Neuronal stem cell (in vitro differentiated cells): ENCODE measurements at places on chromosomes 3 and 15.

DNA sequence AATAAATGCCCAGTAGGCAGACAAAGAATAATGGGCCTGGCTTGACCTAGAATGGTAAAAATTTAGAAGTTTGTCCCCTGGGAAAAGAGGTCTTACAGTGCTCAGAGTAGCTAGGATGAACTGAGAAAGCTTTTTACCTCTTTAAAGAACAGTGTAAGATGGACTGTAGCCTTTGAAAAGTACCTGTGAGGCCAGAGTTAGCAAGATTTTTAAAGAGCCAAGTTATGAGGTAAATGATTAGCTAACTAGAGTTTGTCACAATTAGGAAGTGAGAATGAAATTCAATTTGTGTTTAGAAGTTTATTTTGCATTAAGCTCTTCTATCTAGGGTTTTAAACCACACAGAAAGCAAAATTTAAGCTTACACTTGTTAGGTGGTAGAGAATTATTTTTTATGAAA, 480.9 kb downstream of the ZIC1 start:
- no peaks in the 10 kb centered on the region for H3K36me3 ChIP-seq
- no peaks in the 10 kb centered on the region for H3K27me3 ChIP-seq
- H3K4me1 ChIP-seq = no peaks in the 10 kb centered on the region
- H3K27ac ChIP-seq = no peak overlapping the region
- H3K4me3 ChIP-seq = no peak overlapping the region
- DNase-seq = no peak

- DNase-seq = no peak
- no peaks in the 10 kb centered on the region for H3K27me3 ChIP-seq
- H3K27ac ChIP-seq = no peak overlapping the region
- H3K4me3 ChIP-seq = no peak overlapping the region
Measured at GRCh38 chr3:78871048-78871447, 896.8 kb downstream of the ROBO1 start.

- no peaks in the 10 kb centered on the region for H3K36me3 ChIP-seq
- H3K4me3 ChIP-seq = no peak overlapping the region
- DNase-seq = no peak
- no peaks in the 10 kb centered on the region for H3K4me1 ChIP-seq
Measured at GRCh38 chr3:169390741-169391305, 272.7 kb downstream of the MECOM start.

DNA sequence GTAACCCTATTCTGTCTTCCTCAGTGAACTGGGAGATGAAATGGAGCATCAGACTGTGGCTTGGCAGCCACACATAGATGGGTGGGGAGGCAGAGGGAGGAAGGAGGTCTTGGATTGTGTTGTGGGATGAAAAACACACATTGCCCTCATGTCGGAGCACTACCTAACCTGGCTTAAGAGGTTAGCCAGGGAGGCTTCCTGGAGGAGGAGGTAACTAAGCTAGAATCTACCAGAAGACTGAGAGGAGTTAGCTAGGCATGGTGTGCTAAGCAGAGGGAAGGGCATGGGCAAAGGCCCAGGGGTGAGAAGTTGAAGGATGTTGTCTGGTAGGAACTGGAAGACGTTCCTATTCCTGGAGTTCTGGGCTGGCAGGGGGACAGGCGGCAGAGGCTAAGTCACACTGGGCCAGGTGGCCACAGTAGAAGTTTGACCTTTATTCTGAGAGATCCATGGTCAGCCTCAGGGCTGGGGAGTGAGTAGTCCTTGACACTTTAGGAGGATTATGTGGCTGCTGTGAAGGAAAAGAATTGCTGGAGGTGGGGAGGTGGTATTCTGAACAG, 7.7 kb upstream of the PRKCD start:
- no peaks in the 10 kb centered on the region for H3K36me3 ChIP-seq
- no peak overlapping the region for H3K4me3 ChIP-seq

- no peak for DNase-seq
- H3K4me3 ChIP-seq = no peak overlapping the region
- no peak overlapping the region for H3K27ac ChIP-seq
- peaks cover 3% of the 10 kb centered on the region for H3K4me1 ChIP-seq
- H3K36me3 ChIP-seq = no peaks in the 10 kb centered on the region
- H3K27me3 ChIP-seq = no peaks in the 10 kb centered on the region
Measured at GRCh38 chr3:69271098-69271497, 114.8 kb downstream of the FRMD4B start.

DNA sequence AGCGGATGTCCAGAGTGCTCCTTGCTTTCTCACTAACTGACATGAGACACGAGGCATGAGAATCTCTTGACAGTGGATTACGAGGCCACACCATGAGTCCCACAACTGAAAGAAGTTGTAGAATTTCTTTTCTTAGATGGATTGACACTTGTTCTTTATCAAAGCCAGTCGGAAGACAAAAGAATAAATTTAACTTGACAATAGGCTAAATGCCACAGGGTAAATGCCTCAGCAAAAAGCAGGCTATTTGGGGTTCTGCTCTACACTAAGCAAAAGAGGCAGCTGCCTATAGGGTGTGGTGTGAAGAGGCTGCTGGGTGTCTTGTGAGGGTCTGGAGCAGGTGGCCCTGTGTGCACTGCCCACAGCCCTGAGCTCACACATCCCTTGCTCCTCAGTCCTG, 135.1 kb upstream of the SEMA6D start:
- no peaks in the 10 kb centered on the region for H3K4me1 ChIP-seq
- no peaks in the 10 kb centered on the region for H3K36me3 ChIP-seq
- no peak overlapping the region for H3K4me3 ChIP-seq
- no peaks in the 10 kb centered on the region for H3K27me3 ChIP-seq
- H3K27ac ChIP-seq = no peak overlapping the region
- no peak for DNase-seq

DNA sequence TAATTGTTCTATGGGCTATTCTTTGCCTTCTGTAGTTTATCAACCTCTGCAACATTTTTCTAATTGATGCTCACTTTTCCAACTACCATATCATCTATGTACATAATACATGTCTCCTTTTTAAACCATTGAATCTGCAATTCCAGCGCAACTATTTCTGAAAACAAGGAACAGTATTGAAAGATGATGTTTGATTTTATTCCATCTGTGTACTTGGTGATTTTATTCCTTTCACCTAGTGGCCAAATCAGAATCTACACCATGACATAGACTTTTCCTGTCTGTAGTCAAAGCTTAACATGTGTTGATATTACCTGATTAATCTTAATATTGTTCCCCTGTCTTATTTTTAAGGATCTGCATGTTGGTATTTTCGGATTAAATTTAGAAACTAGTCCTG, 13.0 kb downstream of the NKTR start:
- H3K4me1 ChIP-seq = no peaks in the 10 kb centered on the region
- peaks cover 2% of the 10 kb centered on the region for H3K36me3 ChIP-seq
- H3K27me3 ChIP-seq = no peaks in the 10 kb centered on the region
- DNase-seq = no peak
- H3K27ac ChIP-seq = no peak overlapping the region

GRCh38 chr15:100690032-100690794, 87.8 kb downstream of the ASB7 start:
- H3K27ac ChIP-seq = no peak overlapping the region
- DNase-seq = no peak
- H3K4me1 ChIP-seq = no peaks in the 10 kb centered on the region
- H3K27me3 ChIP-seq = no peaks in the 10 kb centered on the region

DNA sequence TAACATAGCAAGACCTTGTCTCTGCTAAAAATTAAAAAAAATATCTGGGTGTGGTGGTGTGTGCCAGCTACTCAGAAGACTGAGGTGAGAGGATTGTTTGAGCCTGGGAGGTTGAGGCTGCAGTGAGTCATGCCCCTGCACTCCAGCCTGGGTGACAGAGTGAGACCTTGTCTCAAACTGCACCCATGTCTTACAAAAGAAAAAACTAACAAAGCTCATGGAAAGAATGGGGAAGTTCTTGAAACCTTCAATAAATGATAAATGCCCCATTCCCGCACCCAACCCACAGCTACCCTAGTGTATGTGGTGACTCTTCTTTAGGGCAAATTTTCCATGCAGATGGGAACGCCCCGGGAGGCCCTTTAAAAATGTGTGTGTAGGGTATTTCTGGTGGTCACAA, 28.3 kb downstream of the RPLP1 start:
- no peaks in the 10 kb centered on the region for H3K4me1 ChIP-seq
- H3K4me3 ChIP-seq = no peak overlapping the region
- DNase-seq = no peak
- no peak overlapping the region for H3K27ac ChIP-seq
- peaks cover 1% of the 10 kb centered on the region for H3K36me3 ChIP-seq

DNA sequence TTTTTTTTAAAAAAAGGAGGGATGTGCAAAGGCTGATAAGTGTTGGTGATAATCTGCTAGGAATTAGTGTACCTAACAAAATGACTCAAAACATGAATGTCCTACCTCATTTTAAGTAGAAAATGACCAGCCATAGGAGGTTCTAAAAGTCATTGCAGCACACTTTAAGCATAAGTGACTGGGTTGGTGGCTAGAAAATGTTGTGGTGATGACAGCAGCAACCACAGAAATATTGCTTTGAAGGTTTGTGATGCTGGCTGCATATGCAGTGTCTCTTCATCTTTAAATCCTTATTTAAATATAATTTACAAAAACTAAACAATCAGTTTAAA, 55.2 kb downstream of the CMSS1 start:
- peaks cover 5% of the 10 kb centered on the region for H3K4me1 ChIP-seq
- H3K27me3 ChIP-seq = no peaks in the 10 kb centered on the region
- H3K4me3 ChIP-seq = no peak overlapping the region
- no peak for DNase-seq
- no peak overlapping the region for H3K27ac ChIP-seq

DNA sequence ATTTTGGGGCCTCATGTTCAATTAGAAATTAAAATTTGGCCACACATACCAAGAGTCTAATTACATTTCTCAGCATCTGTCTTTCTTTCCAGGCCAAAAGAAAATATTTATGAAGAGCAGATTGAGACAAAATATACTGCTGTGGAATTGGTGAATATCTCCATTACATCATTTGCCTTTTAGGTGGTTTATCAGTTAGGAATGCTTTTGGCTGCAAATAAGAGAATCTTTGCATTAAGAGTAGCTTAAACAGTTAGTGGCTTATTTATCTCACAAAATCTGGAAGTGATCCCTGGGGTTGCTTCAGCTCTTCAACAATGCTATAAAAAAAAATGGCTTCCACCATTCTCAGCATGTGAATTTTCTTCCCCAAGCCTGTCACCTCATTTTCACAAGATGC, 308.7 kb downstream of the MAGI1 start:
- H3K36me3 ChIP-seq = no peaks in the 10 kb centered on the region
- no peak overlapping the region for H3K27ac ChIP-seq
- peaks cover 9% of the 10 kb centered on the region for H3K4me1 ChIP-seq
- H3K27me3 ChIP-seq = no peaks in the 10 kb centered on the region
- no peak for DNase-seq
- H3K4me3 ChIP-seq = no peak overlapping the region

DNA sequence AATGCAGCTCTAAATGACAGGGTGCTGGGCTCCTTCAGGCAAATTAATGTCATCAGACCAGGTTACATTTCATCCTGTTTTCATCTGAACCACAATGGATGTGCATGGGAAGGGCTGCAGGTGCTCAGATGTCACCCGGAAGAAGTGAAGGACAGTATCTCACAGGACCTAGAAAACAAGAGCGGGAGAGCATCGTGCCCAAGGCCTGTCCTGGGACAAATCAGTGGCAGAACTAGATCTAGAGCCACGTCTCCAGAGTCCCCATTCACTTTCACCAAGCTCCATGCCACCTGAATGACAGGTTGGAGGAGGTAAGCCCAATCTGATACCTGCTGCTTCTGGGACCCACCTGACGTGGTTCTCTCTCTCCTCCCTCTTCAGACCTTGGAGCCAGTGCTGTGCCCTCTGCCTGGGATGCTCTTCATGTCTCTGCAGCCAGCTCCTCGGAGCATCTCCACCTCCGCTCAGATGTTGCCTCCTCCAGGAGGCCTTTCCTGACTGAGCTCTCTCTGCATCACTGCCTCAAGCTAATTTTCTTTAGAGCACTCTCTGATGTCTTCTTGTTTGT, 77.3 kb downstream of the CPN2 start:
- peaks cover 48% of the 10 kb centered on the region for H3K4me1 ChIP-seq
- no peaks in the 10 kb centered on the region for H3K27me3 ChIP-seq
- H3K27ac ChIP-seq = no peak overlapping the region
- DNase-seq = no peak
- no peaks in the 10 kb centered on the region for H3K36me3 ChIP-seq
- no peak overlapping the region for H3K4me3 ChIP-seq

- no peak overlapping the region for H3K4me3 ChIP-seq
- no peak for DNase-seq
- no peaks in the 10 kb centered on the region for H3K36me3 ChIP-seq
- peaks cover 2% of the 10 kb centered on the region for H3K4me1 ChIP-seq
- no peaks in the 10 kb centered on the region for H3K27me3 ChIP-seq
Measured at GRCh38 chr3:99761415-99762165, 56.1 kb upstream of the CMSS1 start.

- DNase-seq = no peak
- no peaks in the 10 kb centered on the region for H3K27me3 ChIP-seq
- no peaks in the 10 kb centered on the region for H3K4me1 ChIP-seq
- H3K27ac ChIP-seq = no peak overlapping the region
Measured at GRCh38 chr3:39601241-39601640, 133.8 kb downstream of the MOBP start.

DNA sequence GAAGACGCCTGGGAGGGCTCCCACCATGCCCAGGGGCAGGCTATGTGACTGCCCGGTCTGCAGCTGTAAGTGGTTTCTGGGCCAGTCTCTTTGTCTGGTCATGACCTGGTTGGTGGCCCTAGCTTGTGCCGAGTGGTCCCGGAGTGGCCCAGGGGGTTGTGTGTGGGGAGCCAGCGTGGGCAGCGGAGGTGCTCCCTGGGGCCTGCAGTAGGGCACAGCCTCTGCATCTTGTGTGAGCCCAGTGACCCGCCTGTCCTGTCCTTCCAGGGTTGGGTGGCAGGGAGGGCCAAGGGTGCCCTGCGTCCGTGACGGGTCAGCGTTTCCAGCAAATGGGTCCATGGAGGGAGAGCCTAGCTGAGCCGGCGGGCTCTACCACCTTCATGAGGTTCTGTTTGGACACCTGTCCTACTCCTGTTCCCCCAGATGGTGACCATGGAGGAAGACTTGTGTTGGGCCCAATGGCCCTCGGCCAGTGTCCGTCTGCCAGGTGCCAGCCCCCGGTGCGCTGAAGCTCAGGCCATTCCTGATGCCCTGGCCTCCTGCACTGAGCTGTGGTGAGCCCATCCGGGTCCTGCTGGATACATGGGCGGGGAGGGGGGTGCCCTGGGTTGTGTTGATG, 215.4 kb downstream of the SNRPN start:
- no peaks in the 10 kb centered on the region for H3K27me3 ChIP-seq
- DNase-seq = no peak
- H3K4me1 ChIP-seq = no peaks in the 10 kb centered on the region
- no peak overlapping the region for H3K4me3 ChIP-seq
- no peaks in the 10 kb centered on the region for H3K36me3 ChIP-seq
- no peak overlapping the region for H3K27ac ChIP-seq

- no peaks in the 10 kb centered on the region for H3K4me1 ChIP-seq
- DNase-seq = no peak
- no peak overlapping the region for H3K4me3 ChIP-seq
- no peaks in the 10 kb centered on the region for H3K27me3 ChIP-seq
- H3K36me3 ChIP-seq = no peaks in the 10 kb centered on the region
Measured at GRCh38 chr3:63774781-63775180, 44.3 kb upstream of the C3orf49 start.
